ENCODE measurements at places on chromosomes 11 and 22.

GRCh38 chr11:79330651-79331050 is 110.2 kb downstream of the TENM4 start:
- no peak for DNase-seq

- DNase-seq, result no peak
Observed at GRCh38 chr11:134758342-134758931, 346.4 kb upstream of the B3GAT1 start.

GRCh38 chr22:44260216-44261035 is 52.3 kb downstream of the SHISAL1 start:
- no peak for DNase-seq

GRCh38 chr11:84165139-84165538 is 879.0 kb upstream of the CCDC90B start:
- no peak for DNase-seq
